CD4-positive, CD25-positive, alpha-beta regulatory T cell (primary cell): ENCODE measurements at places on chromosomes 12 and 14. TPM values are rescaled to one million over a fixed set of nuclear protein-coding genes. Genes with fewer than 3 reads are reported as not detected.

Gene FAR2
- 13.1 TPM for polyA plus RNA-seq

Gene APEX1
- 112 TPM for polyA plus RNA-seq

Gene NAA25
- 10.3 TPM for polyA plus RNA-seq

Gene LGR5
- polyA plus RNA-seq: not detected

Gene IL26
- not detected for polyA plus RNA-seq

Gene KRT83
- not detected for polyA plus RNA-seq

Gene STON2
- polyA plus RNA-seq: not detected

Gene RPL6
- polyA plus RNA-seq: 507 TPM

Gene NFYB
- polyA plus RNA-seq: 48.0 TPM

Gene PRORP
- polyA plus RNA-seq: 76.3 TPM

Gene PFDN5
- polyA plus RNA-seq: 1,800 TPM

Gene ANO2
- not detected for polyA plus RNA-seq

Gene CCDC184
- polyA plus RNA-seq: 0.24 TPM

Gene B4GALNT1
- not detected for polyA plus RNA-seq

Gene COX8C
- polyA plus RNA-seq: 0.47 TPM

Gene LRTM2
- polyA plus RNA-seq: not detected

Gene DACT1
- 0.07 TPM for polyA plus RNA-seq

Gene ACRBP
- not detected for polyA plus RNA-seq

Gene PZP
- polyA plus RNA-seq: not detected

Gene TRHDE
- not detected for polyA plus RNA-seq

Gene ZFYVE1
- 5.9 TPM for polyA plus RNA-seq

Gene COA8
- polyA plus RNA-seq: 55.0 TPM

Gene SERPINA12
- polyA plus RNA-seq: not detected

Gene RNASE3
- polyA plus RNA-seq: not detected

Gene GPX2
- 0.94 TPM for polyA plus RNA-seq

Gene OR4E2
- not detected for polyA plus RNA-seq

Gene C12orf56
- not detected for polyA plus RNA-seq

Gene PLA2G1B
- not detected for polyA plus RNA-seq

Gene COX14
- 279 TPM for polyA plus RNA-seq

Gene TAS2R43
- polyA plus RNA-seq: not detected

Gene C12orf50
- polyA plus RNA-seq: not detected

Gene SCAF11
- polyA plus RNA-seq: 83.9 TPM

Gene EXOC3L4
- polyA plus RNA-seq: not detected

Gene TIGAR
- polyA plus RNA-seq: 7.1 TPM

Gene POTEM
- not detected for polyA plus RNA-seq

Gene ATG2B
- 2.3 TPM for polyA plus RNA-seq

Gene RILPL1
- polyA plus RNA-seq: 0.13 TPM

Gene FOXA1
- polyA plus RNA-seq: not detected

Gene SPATS2
- polyA plus RNA-seq: 4.2 TPM

Gene VDR
- polyA plus RNA-seq: 2.2 TPM
